Suppressor macrophage treated with lipopolysaccharide for 4 hours (primary cell): ENCODE measurements at places on chromosomes 1 and 21.

- no peak for DNase-seq
These were observed 893.4 kb upstream of the ADGRL4 start for GRCh38 chr1:79899914-79900313.

DNA sequence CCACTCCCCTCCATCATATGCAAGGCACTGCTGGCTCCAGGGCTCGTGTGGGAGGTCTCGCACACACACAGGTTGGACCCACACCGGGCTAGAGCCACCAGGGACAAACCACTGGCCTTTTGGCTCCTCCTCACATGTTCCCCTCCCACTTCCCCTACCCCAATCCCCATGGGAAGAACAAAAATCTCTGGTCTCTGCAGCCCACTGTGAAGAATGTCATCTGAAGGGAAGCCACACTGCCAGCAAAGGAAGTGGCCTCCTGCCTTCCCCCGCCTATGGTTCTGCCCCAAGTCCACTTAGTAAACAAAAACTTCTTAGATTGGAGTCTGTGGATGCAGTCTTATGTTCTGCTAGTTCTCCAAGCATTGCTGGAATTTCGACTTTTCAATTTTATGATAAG lies 24.2 kb downstream of the OLFML3 start:
- no peak for DNase-seq

DNA sequence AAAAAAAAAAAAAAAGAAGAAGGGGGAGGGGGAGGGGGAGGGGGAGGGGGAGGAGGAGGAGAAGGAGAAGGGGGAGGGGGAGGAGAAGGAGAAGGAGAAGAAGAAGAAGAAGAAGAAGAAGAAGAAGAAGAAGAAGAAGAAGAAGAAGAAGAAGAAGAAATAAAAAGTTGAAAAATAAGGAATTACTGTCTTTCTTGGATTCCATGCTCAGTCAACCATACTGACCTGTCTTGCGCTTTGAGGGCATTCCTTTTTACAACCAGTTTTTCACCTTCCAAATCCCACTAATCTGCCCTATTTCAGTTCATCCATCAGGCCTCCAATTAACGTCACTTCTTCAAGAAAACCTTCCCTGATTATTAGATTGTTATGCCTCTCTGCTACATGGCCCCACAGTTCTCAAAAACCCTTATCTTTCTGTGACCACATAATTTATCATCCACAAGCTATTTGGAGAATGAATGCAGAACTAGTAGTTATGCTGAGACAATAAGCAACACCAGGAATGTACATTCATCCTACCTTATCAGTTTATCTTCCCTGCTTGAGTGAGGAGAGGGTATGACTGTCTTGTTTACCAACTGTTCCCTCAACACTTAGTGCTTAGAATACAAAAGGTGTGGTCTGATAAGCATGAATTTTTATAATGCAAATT lies 57.5 kb upstream of the GUCA2A start:
- DNase-seq: no peak

DNA sequence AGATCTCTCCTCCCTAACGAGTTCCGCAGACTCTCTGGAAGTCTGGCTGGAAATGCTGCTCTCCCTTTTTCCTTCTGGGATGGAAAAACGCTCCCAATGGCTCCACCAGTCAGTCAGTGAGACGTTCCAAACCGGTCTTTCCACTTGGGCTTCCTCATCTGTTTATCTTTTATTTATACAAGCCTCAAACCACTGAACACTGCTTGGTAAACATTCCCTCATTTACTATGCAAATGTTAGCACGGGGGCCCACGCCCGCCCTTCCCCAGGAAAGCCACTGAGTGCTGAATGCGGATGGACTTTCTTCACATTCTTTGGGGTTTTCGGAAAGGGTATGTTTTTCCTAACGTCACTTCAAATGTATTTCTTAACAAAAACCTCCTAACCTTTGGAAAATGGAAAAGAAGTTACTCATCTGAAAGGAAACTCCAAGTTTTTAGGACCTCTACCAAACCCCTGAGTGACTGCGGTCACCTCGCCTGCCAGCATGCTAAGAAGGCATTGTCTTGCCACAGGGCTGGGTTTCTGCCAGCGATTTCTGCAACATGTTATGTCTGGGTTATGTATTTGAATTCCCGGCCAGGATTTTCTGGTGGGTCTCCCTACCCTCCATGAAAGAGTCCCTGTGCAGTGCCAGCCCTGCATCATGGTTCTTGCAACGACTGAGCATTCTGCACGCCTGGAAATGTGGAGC lies 14.0 kb upstream of the UMODL1 start:
- DNase-seq: no peak

DNA sequence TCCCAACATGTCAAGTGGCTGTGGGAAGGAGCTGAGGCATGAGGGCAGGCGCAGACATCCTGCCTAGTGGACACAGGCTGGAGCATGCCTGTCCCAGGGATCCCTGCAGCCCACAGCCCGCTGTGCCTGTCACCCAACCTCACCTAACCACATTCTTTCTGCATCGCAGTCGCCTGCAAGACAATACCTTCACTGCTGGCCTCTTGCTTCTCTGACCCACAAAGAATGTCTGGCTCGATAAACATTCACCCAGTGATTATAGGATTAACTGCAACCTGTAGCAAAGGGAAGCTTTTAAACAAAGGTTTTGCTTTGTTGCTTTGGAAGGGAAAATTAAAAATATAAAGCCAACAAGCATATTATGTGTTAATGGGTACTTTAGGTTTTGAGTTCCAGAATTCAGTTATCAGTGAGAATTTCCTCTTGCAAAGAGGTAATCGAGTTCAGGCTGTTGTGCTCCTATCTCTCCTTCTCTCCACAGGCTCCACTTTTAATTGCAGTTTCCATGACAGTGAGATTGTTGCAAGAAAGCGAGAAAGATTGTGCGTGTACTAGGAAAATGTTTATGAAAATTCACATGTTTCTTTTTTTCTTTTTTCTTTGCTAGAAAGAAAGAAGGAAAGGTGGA lies 40.0 kb upstream of the ZNF648 start:
- no peak for DNase-seq

DNA sequence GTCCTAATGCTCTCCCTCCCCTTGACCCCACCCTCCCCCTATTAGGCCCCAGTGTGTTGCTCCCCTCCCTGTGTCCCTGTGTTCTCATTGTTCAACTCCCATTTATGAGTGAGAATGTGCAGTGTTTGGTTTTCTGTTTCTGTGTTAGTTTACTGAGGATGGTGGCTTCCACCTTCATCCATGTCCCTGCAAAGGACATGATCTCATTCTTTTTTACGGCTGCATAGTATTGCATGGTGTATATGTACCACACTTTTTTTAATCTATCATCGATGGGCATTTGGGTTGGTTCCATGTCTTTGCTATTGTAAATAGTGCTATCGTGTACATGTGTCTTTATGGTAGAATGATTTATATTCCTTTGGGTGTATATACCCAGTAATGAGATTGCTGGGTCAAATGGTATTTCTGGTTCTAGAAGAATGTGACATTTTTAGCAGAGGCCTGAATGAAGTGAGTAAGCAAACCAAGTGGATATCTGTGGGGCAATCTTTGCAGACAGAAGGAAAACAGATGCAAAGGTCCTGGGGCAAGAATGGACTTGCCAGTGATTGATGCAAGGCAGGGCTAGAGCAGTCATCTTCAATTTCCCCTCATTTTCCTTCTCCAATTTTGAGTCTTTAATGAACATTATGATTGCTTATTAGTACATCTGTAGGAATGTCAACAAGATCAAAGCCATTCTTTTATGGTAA lies 50.2 kb downstream of the UBE4B start:
- peak; percentile 18 for DNase-seq

GRCh38 chr1:156963621-156964020 lies 43.2 kb downstream of the LRRC71 start:
- peak; percentile 92 for DNase-seq

- no peak for DNase-seq
These were observed 33.5 kb upstream of the RGS4 start for GRCh38 chr1:163035446-163036249.

- DNase-seq: no peak
These were observed 114.0 kb downstream of the ROR1 start for GRCh38 chr1:63887809-63888208.

DNA sequence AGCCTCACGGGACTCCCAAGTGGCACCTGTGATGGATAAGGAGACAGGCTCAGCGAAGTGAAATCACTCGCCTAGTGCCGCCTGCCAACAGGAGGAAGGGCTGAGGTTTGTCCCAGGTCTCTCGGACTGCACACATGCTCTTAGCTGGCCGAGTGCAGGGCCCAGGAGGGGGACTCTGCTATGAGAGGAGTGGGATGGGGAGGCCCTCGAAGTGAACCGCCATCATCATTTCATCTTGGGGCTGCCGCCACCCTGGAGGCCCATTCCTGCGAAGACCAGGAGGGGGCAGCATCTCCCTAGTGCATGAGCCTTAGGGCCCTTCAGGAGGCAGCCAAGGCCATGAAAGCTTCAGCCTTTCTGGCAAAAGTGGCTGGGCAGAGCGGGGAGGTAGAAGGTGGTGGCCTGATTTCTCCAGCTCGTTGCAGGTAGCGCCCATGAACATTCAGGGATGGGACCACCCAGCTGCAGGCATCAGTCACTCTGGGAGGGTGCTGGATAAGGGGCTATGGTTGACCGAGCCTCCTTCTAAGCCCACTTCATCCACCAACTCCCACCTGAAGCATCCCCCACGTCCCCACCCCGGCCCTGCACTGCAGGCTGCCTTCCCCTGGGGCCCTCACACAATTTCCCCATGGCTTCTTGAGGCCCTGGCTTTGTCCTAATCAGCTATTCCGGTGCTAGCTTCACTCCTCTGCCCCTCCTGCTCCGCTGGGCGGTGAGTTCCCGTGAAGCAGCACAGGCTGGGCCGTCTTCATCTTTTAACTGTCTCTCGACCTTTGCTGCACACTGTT lies 17.2 kb upstream of the RASSF5 start:
- DNase-seq: peak; percentile 74

GRCh38 chr1:12600880-12601633 lies 17.0 kb downstream of the DHRS3 start:
- no peak for DNase-seq
